ENCODE measurements at places on chromosomes 2 and 18.

- no peak for DNase-seq
These were observed 445 bp downstream of the PRPF40A start for GRCh38 chr2:152716805-152717227.

DNA sequence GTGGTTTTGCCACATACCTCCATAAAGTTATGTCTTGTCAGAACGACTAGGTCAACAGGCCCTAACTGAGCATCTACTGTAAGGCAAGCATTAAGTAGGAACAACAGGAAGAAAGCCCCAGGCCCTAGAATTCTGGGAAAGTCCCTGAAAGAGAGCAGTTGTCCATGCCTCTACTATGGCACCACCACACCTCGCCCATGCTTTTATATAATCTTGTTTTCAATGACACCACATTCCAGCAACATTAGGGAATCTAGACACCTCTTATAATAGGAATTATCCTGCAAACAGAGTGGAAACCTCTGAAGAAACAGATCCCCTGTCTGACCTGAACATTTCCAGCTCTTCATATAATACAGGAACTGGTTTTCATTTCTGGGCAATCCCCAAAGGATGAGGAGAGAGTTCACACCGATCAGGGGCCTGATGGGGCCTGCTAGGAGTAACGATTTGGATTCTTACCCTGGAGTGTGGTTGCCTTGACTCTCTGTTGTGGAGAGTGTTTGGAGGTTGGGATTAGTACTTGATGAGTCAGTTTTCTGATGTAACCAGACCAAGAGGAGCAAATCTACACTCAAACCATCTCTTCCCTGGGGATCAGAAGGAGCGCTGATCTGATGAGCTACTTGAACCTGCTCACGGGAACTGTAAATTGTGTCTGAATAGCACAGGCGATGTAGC lies 31.9 kb upstream of the CEP68 start:
- no peak for DNase-seq

DNA sequence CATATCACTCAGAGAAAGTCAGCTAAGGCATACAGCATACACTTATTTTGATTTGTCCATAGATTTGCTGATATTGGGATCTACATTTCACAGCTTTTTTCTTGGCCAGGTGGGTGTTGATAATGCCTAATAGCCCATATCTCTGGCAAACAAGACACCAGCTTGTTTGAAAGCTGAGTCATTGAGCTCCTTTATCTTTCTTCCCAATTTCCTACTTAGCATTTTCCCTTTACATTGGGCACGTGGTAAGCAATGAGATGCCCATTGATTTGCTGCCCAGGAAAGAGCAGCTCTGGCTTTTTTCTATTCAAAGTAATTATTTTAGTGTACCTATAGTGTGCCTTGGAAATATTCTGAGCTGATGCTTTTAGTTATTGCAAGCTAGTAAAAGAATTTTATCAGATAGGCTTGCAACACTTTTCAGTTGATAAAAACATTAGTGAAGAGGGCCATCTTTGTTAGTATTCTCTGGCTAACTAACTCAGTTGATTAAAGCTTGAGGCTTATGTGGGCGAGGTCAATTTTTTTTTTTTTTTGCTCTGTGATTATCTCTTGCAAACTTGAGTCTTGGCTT lies 79.6 kb downstream of the OSBPL6 start:
- DNase-seq = no peak

DNA sequence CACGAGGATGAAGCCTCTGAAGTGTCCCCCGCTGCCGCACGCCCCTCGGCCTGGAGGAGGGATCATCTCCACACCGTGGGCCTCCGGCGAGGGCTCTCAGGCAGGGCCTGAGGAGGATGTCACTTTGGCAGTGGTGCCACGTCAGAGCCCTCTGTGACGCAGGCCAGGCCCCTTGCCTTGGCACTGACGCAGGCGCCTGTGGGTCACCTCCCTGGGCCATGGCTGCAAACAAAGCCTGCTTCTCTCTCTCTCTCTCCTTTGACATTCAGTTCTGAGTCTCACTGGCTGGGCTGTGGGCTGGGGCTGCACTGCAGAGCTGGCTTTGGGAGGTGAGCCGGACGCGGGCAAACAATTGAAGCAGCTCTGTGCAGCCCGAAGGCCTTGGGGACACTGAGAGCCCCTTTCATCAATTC lies 273.7 kb downstream of the TWIST2 start:
- DNase-seq = no peak

DNA sequence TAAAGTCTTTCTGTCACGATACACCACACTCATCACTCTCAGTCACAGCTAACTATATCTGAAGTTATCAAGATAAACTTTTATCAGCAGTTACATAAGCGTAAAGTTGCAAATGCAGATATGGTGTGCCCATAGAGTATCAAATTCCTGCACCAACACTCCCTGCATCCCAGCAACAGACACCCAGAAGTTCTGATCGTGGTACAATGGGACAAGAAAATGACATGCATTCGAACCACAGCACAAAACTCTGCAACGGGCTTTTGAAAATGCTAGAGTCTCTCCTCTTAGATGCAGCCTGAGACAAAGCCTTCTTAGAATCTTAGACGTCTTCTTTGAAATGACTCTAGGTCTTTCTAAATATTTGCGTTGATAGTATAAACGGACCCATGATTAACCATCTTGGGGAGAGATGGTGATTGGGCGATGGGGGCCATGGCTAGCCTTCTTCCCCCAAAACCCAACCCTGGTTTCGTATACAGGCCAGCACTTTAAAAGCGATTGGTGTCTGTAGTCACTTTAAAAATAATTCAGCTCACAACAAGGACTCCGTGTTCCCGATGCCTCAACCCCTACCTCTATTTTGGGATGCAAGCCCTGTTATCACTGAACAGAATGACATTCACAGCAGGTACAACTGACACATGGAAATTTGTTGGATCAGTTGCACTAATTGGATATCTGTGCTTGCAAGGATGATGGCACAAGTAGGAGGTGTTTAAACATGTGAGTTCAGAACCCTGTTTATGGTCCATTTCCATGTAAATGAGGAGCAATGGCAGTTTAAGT lies 286.6 kb downstream of the MYT1L start:
- no peak for DNase-seq

DNA sequence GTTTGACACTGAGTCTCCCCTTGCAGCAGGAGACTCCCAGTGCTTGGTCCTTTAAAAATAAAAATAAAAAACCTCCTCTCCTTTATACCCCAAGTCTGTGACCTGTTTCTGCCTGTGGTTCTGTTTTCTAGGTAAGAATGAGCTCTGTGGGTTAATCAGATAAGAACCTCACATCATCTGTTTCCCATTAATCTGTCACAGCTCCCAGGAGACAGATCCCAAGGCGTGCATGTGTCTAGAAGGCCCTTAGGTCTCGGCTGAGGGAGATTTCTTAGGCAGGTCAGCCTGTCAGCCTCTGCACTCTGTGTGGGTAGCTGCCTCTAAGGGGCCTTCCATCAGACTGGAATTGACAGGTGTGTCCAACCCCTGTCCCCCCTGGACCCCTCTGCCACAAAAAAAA lies 80.7 kb downstream of the FHOD3 start:
- no peak for DNase-seq

GRCh38 chr18:9742524-9743131 lies 34.5 kb downstream of the RAB31 start:
- DNase-seq = no peak

DNA sequence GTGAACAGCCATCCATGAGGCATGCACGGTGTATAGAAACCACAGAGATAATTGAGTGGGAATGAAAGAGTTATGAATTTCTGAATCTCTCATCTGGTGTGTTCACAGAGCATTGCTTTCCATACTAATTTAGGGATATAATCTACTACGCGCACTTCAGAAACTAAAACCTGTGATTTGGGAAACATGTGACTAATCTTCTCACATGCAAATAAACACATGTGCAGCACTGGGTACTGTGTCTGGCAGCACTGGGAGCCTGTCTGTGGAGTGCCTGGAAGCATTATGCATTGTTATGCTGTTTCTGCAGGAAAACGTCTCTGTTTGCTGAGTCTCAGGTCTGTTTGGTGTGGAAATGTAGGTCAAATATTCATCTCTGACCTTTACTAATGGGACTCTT lies 287.3 kb downstream of the CMPK2 start:
- DNase-seq = no peak

GRCh38 chr2:157438863-157439823 lies 4.7 kb downstream of the CYTIP start:
- no peak for DNase-seq

DNA sequence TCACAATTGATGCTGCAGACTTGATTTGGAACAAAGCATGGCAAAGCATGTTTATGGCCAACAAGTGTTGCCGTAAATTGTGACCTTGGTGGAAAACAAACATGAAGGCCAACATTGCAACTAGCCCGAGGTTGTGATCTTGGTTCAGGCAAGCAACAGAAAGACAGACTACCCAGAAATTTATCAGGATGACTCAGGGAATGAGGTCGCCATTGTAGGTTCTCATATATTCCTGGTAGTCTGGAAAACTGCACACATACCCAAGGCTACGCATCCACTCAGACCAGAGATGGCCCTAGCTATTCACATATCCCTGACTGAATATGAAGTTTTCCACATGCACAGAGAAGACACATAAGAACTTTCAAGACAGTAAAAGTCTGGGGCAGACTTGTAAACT lies 30.1 kb downstream of the CYP1B1 start:
- DNase-seq = no peak

Data from stimulated activated CD8-positive, alpha-beta memory T cell treated with anti-CD3 and anti-CD28 coated beads, Interleukin-15, amount 100 ng/mL, for 48 hours (primary cell).